ENCODE measurements at places on chromosomes 5 and 9.

- H3K27me3 ChIP-seq = no peaks in the 10 kb centered on the region
- H3K36me3 ChIP-seq = no peaks in the 10 kb centered on the region
- no peak overlapping the region for H3K4me3 ChIP-seq
- no peaks in the 10 kb centered on the region for H3K4me1 ChIP-seq
These were observed 2.1 kb upstream of the GPRIN1 start for GRCh38 chr5:176612008-176612407.

DNA sequence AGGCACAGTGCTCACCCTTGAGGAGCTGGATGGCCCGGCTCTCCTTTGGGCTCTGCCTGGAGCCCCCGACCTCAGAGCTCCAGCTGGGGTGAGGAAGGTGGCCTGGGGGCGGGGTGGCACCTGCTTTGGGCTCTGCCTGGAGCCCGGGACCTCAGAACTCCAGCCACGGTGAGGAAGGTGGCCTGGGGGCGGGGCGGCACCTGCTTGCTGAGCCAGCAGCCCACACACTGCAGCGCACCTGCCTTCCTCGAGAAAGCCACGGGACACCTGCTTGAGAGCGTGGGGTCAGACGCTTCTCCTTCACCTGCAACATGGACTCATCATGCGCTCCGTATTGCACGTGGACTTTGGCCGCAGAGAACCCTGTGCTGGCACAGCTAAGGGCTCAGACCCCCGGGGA is 51.8 kb downstream of the IRX2 start:
- no peaks in the 10 kb centered on the region for H3K36me3 ChIP-seq
- H3K4me3 ChIP-seq = no peak overlapping the region
- no peak overlapping the region for H3K27ac ChIP-seq

- no peak for DNase-seq
- no peaks in the 10 kb centered on the region for H3K27me3 ChIP-seq
- no peak overlapping the region for H3K4me3 ChIP-seq
- no peaks in the 10 kb centered on the region for H3K36me3 ChIP-seq
- H3K4me1 ChIP-seq = no peaks in the 10 kb centered on the region
These were observed 84.7 kb upstream of the SLCO6A1 start for GRCh38 chr5:102583276-102584124.

- H3K27me3 ChIP-seq = no peaks in the 10 kb centered on the region
- no peak overlapping the region for H3K27ac ChIP-seq
- H3K4me3 ChIP-seq = no peak overlapping the region
- DNase-seq = no peak
- peaks cover 11% of the 10 kb centered on the region for H3K4me1 ChIP-seq
- peaks cover 7% of the 10 kb centered on the region for H3K36me3 ChIP-seq
These were observed 17.5 kb downstream of the VLDLR start for GRCh38 chr9:2638871-2639673.

- peaks cover 8% of the 10 kb centered on the region for H3K4me1 ChIP-seq
- no peak for DNase-seq
- no peaks in the 10 kb centered on the region for H3K27me3 ChIP-seq
- no peak overlapping the region for H3K27ac ChIP-seq
- H3K36me3 ChIP-seq = no peaks in the 10 kb centered on the region
These were observed 47.3 kb upstream of the GALNT10 start for GRCh38 chr5:154143211-154143641.

- peaks cover 2% of the 10 kb centered on the region for H3K36me3 ChIP-seq
- no peaks in the 10 kb centered on the region for H3K27me3 ChIP-seq
- no peak overlapping the region for H3K4me3 ChIP-seq
- no peak overlapping the region for H3K27ac ChIP-seq
These were observed 13.6 kb downstream of the MCCC2 start for GRCh38 chr5:71600783-71601182.

GRCh38 chr5:138985256-138985655 is 110.1 kb upstream of the LRRTM2 start:
- no peak overlapping the region for H3K27ac ChIP-seq
- no peak for DNase-seq
- H3K36me3 ChIP-seq = no peaks in the 10 kb centered on the region
- no peaks in the 10 kb centered on the region for H3K4me1 ChIP-seq
- H3K27me3 ChIP-seq = no peaks in the 10 kb centered on the region

DNA sequence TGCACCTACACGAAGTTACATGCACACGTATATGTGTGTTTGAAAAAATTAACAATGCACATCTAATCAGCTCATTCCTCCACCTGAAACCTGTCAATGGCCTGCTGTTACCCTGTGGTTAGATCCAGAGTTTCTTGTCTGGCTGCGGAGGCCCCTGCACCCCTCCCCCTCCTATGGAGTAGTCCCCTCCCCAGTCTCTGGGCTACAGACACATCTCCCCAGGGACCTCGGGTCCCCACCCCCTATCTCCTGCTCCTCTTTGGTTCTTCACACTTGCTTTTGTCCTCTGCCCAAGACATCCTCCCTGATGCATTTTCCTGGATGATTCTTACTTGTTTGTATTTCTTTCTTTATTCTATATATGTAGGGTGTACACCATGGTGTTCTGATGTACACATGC is 27.2 kb downstream of the FAM240B start:
- peaks cover 14% of the 10 kb centered on the region for H3K4me1 ChIP-seq
- no peaks in the 10 kb centered on the region for H3K36me3 ChIP-seq
- H3K27me3 ChIP-seq = no peaks in the 10 kb centered on the region
- no peak for DNase-seq
- H3K4me3 ChIP-seq = no peak overlapping the region
- no peak overlapping the region for H3K27ac ChIP-seq

- H3K27me3 ChIP-seq = no peaks in the 10 kb centered on the region
- H3K36me3 ChIP-seq = no peaks in the 10 kb centered on the region
- H3K4me3 ChIP-seq = no peak overlapping the region
- DNase-seq = no peak
- no peaks in the 10 kb centered on the region for H3K4me1 ChIP-seq
These were observed 4.4 kb downstream of the MUSK start for GRCh38 chr9:110672873-110673510.

DNA sequence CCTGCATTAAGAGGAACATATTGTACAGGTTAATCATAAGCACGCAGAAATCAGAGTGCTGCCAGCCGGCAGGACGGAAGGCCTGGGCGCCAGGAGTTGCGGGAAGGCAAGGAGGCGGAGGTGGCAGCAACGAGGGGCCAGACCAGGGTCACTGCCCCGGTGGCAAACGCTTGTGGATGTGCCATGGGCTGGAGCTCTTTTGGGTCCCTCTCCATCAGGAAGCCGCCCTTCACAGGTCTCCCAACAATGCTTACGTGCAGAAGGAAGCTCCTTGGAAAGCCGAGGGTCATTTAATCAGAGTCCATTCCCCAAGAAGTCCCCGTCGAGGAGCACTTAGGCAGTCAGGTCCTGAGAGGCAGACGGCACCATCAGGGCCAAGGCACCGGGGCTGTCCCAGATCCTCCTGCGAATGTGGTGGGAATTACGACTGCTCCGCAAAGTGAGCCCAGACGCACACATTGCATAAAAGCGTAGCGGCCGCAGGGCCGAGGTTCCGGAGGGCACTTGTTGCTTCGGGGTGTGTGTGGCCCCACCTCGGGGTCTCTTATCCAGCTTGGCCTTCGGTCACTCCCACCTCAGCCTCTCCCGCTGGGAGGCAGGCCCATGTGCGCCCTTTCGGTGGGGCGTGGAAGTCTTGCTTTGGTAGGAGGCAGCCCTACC is 20.5 kb downstream of the MRPL36 start:
- H3K4me3 ChIP-seq = no peak overlapping the region
- H3K4me1 ChIP-seq = no peaks in the 10 kb centered on the region
- H3K36me3 ChIP-seq = no peaks in the 10 kb centered on the region
- H3K27ac ChIP-seq = no peak overlapping the region

- no peak for DNase-seq
- no peaks in the 10 kb centered on the region for H3K36me3 ChIP-seq
- no peak overlapping the region for H3K27ac ChIP-seq
- no peak overlapping the region for H3K4me3 ChIP-seq
- H3K27me3 ChIP-seq = no peaks in the 10 kb centered on the region
These were observed 566.7 kb upstream of the KLF4 start for GRCh38 chr9:108056084-108056804.

- no peak overlapping the region for H3K27ac ChIP-seq
- no peak overlapping the region for H3K4me3 ChIP-seq
- H3K36me3 ChIP-seq = no peaks in the 10 kb centered on the region
- no peak for DNase-seq
These were observed 14.3 kb downstream of the PHF2 start for GRCh38 chr9:93590609-93591234.

- H3K36me3 ChIP-seq = no peaks in the 10 kb centered on the region
- no peaks in the 10 kb centered on the region for H3K27me3 ChIP-seq
- H3K4me3 ChIP-seq = no peak overlapping the region
- no peaks in the 10 kb centered on the region for H3K4me1 ChIP-seq
- H3K27ac ChIP-seq = no peak overlapping the region
These were observed 38.6 kb downstream of the ELOVL7 start for GRCh38 chr5:60805463-60805862.

GRCh38 chr5:2756211-2757152 is 5.0 kb upstream of the IRX2 start:
- H3K4me3 ChIP-seq = peak overlapping the region; percentile 66
- no peaks in the 10 kb centered on the region for H3K4me1 ChIP-seq
- peaks cover 28% of the 10 kb centered on the region for H3K27me3 ChIP-seq
- DNase-seq = peak; percentile 96
- H3K36me3 ChIP-seq = no peaks in the 10 kb centered on the region
- H3K27ac ChIP-seq = no peak overlapping the region

- H3K27ac ChIP-seq = no peak overlapping the region
- H3K4me3 ChIP-seq = no peak overlapping the region
- no peaks in the 10 kb centered on the region for H3K4me1 ChIP-seq
- no peaks in the 10 kb centered on the region for H3K27me3 ChIP-seq
- DNase-seq = peak; percentile 31
- H3K36me3 ChIP-seq = no peaks in the 10 kb centered on the region
These were observed 41.3 kb downstream of the CAVIN4 start for GRCh38 chr9:100619194-100619593.

DNA sequence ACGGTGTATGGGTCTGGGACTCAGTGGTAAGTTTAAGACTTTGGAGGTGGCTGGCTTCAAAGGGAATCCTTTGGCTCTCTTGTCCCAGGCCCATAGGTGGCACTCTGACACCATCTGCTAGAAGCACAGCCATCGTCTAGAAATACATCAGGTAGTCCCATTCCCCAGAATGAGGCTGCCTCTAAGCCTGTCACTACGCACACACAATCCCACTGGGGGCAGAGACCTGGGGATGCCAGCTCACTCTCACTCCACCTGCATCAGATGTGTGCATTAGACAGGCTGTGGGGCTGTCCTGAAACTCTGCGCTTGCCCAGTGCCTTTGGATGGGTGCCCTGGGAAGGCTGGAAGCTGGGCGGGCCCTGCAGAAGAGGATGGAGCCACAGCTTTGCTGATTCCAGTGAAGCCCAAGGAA is 127.5 kb upstream of the PANK3 start:
- H3K27ac ChIP-seq = no peak overlapping the region
- H3K27me3 ChIP-seq = no peaks in the 10 kb centered on the region
- no peaks in the 10 kb centered on the region for H3K36me3 ChIP-seq
- H3K4me3 ChIP-seq = no peak overlapping the region
- DNase-seq = peak; percentile 79

GRCh38 chr5:142275496-142275895 is 49.3 kb downstream of the SPRY4 start:
- H3K27me3 ChIP-seq = no peaks in the 10 kb centered on the region
- no peak overlapping the region for H3K4me3 ChIP-seq
- DNase-seq = no peak
- no peak overlapping the region for H3K27ac ChIP-seq
- no peaks in the 10 kb centered on the region for H3K36me3 ChIP-seq

GRCh38 chr5:91742550-91742949 is 359.4 kb upstream of the ARRDC3 start:
- no peaks in the 10 kb centered on the region for H3K27me3 ChIP-seq
- no peaks in the 10 kb centered on the region for H3K36me3 ChIP-seq
- H3K27ac ChIP-seq = no peak overlapping the region
- H3K4me3 ChIP-seq = no peak overlapping the region

DNA sequence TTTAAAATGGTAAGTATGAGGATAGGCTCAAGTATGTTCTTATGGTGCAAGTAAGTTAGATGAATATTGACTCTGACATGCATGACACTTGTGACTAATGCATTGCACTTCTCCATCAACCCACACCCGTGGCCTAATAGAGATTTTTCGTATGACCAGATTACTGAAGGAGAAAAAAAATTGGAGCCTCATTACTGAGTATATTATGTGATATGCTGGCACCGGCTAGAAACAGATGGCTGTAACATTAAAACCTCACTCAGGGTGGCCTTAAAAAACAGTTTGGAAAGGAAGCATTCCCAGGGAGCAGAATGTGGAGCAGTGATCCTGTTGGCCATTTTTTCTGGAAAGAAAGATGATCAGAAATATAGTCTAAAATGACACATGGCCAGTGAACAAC is 766.4 kb downstream of the PRELID2 start:
- H3K27me3 ChIP-seq = no peaks in the 10 kb centered on the region
- H3K27ac ChIP-seq = no peak overlapping the region
- no peaks in the 10 kb centered on the region for H3K36me3 ChIP-seq

DNA sequence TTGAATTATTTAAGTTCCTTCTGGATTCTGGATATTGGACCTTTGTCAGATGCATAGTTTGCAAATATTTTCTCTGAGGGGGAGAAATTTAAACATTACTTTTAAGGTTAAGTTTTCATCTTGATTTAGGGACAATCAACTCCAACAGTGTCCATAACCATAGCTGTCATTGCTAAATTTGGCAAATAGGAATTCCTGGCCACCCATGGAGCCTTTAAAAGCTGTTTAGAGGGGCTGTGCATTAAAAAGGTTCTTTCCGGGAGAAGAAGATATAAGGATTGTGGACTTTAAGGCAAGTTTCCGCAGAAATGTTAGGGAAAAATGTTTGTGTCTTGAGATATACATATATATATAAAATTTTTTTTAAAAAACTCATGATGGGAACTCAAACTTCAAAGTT is 339.7 kb downstream of the ADAMTS6 start:
- H3K36me3 ChIP-seq = no peaks in the 10 kb centered on the region
- peaks cover 6% of the 10 kb centered on the region for H3K4me1 ChIP-seq
- H3K27ac ChIP-seq = peak overlapping the region; percentile 50
- DNase-seq = peak; percentile 45
- no peak overlapping the region for H3K4me3 ChIP-seq
- no peaks in the 10 kb centered on the region for H3K27me3 ChIP-seq

DNA sequence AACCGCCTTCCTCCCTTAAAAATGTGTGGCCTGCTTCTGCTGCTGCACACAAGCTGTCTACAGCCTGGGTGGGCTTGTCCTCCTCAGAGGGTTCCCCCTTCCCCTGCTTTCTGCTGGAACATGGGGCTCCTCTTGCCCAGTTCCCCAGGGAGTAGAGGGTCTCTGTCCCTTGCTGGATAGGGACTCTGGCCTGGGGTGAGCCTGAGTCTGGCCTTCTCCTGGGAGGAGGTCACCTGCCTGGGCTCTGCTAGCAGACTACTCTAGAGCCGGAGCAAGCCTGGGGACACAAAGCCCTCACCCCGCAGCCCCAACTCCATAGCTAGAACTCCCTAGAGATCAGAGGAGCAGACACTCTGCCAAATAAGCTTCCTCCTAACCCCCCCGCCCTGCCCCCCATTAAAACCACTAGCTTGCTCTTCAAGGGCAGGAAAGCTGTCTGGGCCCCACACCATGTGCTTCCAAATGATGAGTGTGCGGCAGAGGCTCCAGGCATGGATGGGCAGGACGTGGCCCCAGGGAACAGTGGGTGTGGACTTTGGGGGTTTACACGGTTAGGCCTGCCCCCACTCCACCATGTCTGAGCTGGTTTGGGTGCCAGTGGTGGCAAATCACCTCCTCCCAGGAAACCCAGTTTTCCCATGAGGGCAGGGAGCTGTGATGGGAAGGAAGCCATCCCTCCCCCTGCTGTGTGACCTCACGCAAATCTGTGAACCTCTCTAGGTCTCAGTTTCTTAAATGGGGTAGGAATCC is 10.0 kb downstream of the TCF7 start:
- no peak overlapping the region for H3K27ac ChIP-seq
- no peak for DNase-seq
- H3K36me3 ChIP-seq = no peaks in the 10 kb centered on the region
- H3K4me3 ChIP-seq = no peak overlapping the region

- H3K36me3 ChIP-seq = no peaks in the 10 kb centered on the region
- no peak overlapping the region for H3K4me3 ChIP-seq
- peak; percentile 1 for DNase-seq
- H3K27me3 ChIP-seq = no peaks in the 10 kb centered on the region
These were observed 2054.2 kb downstream of the MAT2B start for GRCh38 chr5:165559645-165560044.

All from mesendoderm (in vitro differentiated cells).